ENCODE measurements at places on chromosomes 6 and 20.
A peak's percentile ranks its signal among the peaks of the same experiment; 100 is the strongest.

DNA sequence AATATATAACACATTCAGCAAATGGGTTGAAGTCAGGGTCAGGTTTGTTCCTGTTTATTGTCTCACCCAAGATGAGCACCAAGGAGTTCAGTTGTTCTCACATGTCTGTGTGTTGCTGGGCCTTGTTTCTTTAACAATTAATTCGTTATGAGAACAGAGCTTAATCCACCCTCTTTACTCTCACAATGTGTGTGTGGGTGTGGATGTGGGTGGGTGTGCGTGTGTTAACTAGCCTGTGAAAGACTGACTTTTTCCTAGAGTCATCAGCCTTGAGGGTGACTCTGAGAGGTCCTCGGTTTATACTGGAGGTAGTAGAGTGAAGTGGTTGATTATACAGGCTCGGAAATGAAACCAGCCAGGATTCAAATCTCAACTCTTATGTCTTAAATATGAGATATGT, 672.1 kb downstream of the MAFB start:
- DNase-seq = no peak

- DNase-seq = no peak
These were observed 149.9 kb upstream of the BEND6 start for GRCh38 chr6:56804996-56805395.

GRCh38 chr6:77457720-77458349, 5.5 kb downstream of the HTR1B start:
- no peak for DNase-seq

DNA sequence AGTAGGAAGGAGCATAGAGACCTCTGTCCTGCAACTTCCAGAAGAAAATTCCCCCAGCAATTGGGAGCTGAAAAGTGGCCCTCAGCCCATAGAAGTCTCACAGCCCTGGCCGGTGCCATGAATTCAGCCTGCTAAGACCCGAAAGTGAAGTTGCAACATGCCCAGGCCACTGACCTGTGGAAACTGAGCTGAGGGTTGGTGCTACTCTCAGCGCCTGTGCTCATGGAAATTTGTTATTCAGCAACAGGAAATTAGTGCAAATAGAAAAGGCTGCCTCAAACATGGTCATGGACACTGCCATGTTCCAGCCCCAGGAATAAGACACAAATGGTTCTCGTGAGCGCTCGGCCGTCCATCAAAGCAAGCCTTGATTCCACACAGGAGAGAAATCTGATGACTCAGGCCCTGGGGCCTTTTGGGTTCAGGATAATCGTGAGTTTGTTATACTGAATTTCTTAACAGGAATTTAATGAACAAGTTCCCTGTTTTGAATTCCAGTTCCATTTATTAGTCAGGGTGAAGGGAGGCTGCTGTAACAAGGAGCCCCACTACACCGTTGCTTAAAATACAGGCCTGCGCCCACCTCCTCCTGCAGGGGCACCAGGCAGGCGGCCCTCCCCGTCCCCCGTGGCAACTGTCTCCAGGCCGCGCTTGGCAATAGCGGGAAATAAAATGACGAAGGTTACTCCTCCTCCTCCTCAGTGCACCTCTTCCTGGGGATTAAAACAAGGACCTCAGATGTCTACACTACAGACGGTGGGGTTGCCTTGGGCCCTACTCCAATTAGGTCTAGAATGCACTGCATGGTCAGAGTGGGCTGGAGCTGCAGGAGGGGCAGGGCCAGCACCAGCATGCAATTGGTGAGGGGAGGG, 152.9 kb downstream of the ERMARD start:
- DNase-seq = no peak

DNA sequence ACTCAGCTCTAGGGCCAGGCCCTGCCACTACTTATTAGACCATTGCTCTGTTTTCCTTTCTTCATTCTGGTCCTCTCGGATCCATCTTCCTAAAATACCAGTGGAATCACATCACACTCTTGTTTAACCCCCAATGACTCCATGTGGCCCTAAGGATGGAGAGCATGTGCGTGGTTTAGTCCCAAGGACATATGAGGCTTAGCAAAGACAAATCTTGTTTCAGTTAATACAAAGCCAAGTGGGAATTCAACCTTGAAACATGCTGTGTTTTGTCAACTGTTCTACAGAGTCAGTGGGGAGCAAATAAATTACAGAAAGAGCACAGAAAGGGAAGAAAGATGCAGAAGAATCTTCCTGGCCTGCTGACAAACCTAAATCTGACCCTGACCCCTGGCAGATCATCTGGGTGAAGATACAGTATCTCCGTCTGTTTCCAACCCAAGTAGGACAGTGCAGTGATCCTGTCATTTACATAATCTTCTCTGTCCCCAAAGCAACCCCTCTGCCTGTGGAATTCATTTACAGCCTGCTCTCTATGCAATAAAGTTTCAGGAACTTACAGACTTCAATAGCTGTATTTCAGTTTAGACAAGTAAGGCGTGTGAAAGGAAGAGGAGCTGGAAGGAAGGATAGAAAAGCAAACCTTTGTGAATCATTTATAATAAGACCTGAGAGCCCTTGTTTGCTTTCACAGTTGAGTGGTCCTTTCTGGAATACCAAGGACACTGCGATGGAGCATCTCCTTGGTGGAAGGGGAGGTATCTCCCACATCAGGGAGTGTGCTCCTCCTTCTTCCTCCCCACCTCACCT, 144.0 kb downstream of the THBS2 start:
- DNase-seq = no peak

GRCh38 chr6:150775415-150776203, 89.9 kb upstream of the MTHFD1L start:
- DNase-seq = no peak

DNA sequence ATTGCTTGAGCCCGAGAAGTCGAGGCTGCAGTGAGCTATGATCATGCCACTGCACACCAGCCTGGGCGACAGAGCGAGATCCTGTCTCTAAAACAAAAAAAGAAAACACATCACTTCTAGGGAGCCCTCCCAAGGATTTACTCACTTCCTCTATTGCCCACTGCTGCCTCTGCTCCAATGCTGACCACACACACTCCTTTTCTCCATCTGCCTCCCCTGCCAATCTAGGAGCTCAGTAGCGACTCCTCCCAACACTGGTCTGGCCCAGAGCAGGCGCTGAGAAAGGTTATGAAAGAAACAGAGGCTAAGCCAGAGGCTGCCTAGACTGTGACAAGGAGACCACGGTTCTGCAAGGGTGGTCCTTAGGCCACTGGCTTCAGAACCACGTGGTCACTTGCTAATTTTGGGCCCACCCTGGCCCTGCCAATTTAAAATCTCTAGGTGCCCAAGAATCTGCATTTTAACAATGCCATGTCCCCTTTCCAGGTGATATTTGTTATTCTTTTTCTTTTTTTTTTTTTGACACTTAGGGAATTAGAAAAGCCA, 1.3 kb upstream of the E2F1 start:
- DNase-seq = no peak

DNA sequence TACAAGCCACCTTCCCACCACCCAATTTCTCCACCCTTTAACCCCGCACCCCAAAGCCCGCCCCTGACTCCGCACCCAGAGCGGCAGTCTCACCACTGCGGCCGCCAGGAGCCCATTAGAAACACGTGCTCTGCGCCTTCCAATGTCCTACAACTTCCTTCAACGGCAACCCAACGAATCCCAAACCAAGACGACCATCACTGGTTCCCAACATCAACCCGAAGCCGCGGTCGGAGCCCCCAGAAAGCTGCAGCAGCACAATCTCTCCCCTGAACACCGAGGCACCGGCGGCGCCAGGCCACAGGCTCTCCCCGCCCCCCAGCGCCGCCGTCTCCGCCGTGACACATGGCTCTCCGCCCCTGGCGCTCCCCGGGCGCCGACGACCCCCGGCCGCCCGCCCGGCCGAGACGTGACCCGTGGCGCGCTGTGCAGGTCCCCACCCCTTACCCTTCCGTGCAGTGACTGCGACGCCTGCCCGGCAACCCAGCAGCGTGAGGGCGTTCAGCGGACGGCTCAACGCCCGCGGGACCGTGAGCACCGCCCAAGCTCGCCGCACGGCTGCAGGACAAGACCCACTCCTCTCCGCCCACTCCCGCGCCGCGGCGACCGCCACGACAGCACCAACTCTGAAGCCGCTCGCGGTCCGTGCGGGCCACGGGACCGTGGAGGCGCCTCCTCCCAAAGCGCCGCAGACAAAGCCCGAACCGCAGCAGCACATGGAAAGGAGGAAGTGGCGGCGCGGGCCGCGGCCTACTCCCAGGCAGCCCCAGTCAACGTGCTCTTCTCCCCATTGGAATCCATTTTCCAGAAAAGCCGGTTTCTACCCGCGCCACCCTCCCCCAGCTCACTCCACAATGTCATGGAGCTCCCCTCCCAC, 551 bp downstream of the SYNCRIP start:
- DNase-seq = peak; percentile 28

DNA sequence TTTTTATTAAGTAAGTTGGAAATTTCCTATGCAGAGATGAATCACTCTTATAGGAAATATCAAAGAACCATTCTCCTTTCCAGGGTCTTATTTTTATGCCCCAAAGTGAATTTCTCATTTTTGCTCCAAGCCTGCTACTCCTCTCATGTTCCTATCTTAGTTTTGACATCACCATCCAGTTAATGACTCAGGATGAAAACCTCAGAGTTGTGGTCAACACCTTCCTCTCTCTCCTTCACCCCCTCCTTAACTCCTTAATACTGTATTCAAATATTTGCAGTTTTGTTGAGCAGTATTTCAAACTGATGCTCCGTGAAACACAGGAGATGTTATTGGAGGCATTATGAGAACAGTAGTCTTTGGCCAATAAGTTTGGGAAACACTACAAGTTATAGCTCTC, 64.1 kb downstream of the NRN1 start:
- no peak for DNase-seq

DNA sequence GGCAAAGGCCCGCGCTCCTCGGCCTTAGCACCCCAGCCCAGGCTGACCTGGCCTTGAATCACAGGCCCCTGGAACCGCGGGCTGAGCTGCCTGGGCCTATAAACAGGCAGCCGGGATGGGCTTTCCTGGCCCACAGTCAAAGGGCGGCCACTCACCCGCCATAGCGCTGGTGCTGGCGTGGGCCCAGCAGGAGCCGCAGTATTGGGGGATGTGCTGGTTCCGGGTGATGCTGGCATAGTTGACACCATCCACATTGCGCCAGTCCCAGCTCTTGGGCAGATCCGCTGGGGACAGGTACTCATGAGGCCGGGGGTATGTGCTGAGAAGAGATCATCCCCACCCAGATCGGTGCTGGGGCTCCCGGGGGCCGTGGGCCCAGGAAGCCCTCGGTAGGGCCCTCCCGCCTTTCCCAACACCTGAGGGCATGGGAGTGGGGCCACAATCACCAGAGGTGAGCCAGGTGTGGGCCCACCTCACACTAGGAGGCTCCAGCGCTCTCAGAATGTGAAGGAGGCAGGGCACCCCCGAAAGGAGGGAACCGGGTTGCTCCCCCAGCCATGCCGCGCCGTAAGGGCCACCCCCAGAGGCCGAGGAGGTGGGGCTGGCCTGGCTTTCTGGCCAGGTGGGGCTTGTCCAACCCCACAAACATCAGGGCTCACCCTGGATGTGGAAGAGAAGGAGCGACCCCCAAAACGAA, 739 bp downstream of the CTSZ start:
- DNase-seq = no peak

- DNase-seq = no peak
These were observed 129.7 kb upstream of the BTN3A2 start for GRCh38 chr6:26235302-26235670.

DNA sequence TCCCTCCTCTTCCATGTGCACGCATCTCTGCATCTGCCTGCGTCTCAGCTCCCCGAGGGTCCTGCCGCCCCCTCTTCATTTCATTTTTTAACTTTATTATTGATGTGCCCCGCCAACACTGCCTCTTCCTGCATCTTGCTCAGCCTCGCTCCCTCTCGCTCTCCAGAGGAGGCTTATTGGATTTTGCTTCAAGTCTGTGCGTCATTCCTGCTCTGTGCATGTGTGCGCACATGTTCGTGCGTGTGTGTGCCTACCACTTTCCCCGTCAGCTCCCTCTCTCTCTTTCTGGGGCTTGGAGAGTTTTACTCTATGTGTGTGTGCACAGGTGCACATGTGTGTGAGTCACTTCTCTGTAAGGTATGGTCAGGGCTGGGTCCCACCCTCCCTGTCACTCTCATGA, 71.8 kb upstream of the NNAT start:
- no peak for DNase-seq

DNA sequence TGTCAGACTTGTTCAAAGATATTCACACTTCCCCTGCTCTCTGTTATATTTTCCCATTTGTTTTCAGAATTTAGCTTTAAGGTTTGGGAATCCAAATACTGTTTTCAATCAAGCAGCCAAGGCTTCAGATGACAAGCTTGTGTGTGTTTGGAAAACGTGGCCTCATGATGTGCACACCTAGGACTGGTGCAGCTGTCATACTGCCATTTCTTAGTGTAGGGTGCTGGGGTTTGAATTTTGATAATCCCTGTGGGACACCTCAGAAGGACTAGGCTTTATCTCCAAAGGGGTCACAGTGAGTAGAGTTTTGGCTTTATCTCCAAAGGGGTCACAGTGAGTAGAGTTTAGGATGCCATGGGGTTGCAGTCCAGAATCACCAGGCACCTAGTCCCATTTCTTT, 65.3 kb upstream of the JAG1 start:
- no peak for DNase-seq

- DNase-seq = no peak
These were observed 69.6 kb upstream of the ADGRF1 start for GRCh38 chr6:47111685-47112084.

DNA sequence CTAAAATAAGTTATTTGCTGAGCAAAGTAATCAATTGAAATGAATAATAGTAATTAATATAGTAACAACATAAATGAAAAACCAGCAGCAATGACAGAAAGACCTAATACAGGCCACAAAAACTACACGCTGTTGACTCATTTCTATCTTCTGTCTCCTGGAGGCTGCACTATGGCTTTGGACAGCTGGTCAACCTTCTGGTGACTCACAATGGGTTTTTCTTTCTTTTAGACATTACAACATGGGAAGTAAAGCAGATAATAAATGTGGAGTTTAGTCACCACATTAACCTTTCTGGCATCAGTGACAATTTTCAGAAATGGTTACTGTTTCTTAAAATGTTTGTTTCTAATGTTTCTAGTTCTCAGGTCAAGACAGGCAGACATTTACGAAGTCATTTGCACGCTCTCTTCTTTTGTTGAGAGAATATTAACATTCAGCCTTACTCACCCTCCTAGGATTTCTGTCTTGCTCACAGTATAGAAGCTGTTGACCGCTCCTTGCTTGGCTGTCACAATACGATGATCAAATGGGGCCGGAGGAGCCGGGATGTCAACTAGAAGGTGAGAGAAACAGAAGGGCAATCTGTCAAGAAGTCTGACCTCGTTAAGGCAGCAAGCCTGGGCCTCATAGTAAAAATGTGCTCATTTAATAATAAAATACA, 62.2 kb downstream of the MYLK4 start:
- DNase-seq = no peak

- no peak for DNase-seq
These were observed 21.2 kb upstream of the ELOVL5 start for GRCh38 chr6:53369876-53370515.
